ENCODE measurements at places on chromosomes 11 and 22.

GRCh38 chr11:114109206-114110090 lies 49.9 kb downstream of the ZBTB16 start:
- no peak for DNase-seq

DNA sequence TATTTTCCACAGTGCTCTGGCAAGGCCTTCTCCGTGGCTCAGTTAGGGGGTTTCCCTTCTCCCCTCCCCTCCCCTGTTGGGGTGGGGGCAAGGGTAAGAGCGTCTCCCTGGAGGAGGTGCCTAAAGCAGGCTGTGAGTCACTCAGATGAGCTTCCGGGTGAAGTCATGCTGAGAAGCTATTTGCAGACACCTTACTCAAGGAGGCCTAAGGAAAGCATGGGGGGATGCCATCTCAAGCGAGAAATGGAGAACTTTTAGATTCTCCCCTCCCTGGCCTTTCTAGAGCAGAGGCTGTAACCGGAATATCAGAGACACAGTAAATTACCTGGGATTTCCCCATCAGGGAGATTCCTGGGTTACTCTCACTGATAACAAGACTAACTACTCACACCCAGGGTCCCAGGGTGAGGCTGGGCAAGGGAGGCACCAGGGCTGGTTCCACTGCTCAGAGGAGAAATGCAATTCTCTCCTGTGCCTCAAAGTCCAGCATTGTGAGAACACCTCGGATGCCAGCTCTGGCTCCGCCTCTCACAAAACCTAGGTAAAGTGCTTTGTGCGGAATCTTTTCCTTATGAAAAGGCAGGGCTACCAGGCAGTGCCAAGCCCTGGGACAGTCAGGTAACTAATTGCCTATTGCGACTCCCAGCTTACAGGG lies 123.6 kb downstream of the ABTB2 start:
- no peak for DNase-seq

DNA sequence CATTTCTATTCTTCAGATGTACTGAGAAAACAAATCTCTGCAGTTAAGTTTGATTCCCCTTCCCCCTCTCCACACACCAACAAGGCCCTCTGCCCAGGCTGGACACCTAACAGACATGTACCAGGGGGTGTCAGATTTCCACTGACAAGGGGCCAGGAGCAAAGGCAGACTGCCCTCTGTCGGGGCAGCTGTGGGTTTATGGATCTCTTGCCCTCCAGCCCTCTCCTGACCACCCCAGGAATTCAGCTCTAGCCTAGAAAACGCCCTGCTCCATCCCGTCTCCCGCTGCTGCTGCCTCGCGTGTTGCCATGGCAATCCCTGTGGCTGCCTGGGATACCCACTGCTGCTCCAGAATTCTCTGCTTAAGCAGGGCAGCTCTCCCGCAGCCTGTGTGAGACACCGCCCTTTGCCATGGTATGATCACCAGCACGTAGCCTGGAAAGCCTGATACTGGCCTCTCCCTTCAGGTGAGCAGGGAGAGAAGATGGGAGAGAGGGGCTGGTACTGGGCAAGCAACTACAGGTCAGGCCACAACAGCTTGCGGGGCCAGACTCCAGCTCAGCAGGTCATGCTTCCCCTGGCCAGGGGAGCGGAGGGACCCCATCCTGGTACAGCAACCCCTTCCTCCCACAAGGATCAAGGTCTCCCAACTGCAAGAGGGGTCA lies 41.6 kb downstream of the BUD13 start:
- DNase-seq: peak; percentile 9

- no peak for DNase-seq
Measured at GRCh38 chr11:46472662-46472994, 81.1 kb upstream of the CHRM4 start.

GRCh38 chr11:9139628-9140357 lies 48.4 kb upstream of the SCUBE2 start:
- no peak for DNase-seq

DNA sequence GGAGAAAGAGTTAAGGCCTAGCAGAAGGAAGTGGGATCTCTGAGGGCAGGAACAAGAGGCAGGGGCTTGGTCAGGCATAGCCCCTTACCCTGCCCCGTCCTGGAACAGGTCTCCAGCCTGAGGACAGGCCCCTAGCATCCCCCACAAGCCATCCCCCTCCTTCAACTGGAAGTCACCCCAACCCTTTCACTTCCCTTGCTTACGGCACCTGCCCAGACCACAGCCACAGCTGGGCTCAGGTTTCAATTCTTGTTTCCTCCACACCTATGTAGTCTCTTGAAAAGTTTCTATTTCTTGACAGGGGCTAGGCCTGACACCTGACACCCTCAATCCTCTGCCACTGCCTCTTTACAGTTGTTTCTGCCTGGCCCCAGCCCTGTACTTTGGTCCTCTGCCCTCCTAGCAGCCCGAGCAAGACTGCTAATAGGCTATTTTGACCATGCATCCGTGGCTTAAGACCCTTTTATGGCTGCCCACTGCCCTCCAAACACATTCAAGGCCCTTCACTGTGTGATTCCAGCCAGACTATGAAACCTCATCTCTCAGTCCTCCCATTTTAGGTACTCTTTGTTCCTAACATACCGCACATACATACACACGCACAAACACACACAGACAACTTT lies 10.9 kb upstream of the FCHSD2 start:
- DNase-seq: no peak

DNA sequence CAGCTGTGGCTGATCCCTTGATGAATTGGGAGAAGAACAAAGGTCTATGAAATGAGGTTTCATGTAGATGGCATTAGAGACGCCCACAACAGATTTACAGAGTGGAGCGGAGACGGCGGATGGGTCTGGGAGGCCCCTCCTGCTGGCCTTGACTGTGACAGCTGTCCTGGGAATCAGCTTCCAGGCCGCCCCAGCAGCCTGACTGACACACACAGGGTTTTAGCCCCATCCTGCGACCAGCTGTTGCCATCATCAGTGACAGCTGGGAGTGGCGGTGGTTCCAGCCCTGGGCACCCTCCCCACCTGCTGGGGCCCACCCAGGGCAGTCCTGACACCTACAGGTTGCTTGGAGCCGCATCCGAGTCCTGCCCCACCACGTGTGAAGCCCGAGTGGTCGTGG lies 64.0 kb upstream of the PPP6R3 start:
- DNase-seq: no peak

DNA sequence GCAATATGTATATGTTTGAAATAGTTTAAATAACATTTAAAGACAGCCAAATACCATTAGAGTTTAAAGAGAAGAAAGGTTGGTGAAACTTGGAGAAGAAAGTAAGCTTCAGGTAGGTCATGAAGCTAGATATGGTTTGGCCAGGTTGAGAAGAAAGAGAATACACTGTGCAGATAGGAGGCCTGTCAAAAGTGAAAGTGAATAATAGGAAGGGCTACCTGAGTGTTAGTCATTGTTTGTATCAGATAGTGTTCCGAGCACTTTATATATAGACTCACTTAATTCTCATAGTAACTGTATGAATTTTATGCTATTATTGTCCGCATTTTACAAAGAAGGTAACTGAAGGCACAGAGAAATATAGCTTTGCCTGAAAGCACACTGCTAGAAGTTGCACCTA lies 56.9 kb downstream of the USP47 start:
- DNase-seq: no peak

GRCh38 chr11:75858613-75859012 lies 43.6 kb downstream of the UVRAG start:
- peak; percentile 22 for DNase-seq

GRCh38 chr22:47151064-47151463 lies 388.6 kb downstream of the TBC1D22A start:
- DNase-seq: no peak

GRCh38 chr11:44143987-44144909 lies 48.8 kb downstream of the EXT2 start:
- DNase-seq: no peak

GRCh38 chr11:126308271-126308671 lies 4.4 kb downstream of the DCPS start:
- no peak for DNase-seq

GRCh38 chr11:35082321-35083180 lies 56.4 kb upstream of the CD44 start:
- peak; percentile 47 for DNase-seq

DNA sequence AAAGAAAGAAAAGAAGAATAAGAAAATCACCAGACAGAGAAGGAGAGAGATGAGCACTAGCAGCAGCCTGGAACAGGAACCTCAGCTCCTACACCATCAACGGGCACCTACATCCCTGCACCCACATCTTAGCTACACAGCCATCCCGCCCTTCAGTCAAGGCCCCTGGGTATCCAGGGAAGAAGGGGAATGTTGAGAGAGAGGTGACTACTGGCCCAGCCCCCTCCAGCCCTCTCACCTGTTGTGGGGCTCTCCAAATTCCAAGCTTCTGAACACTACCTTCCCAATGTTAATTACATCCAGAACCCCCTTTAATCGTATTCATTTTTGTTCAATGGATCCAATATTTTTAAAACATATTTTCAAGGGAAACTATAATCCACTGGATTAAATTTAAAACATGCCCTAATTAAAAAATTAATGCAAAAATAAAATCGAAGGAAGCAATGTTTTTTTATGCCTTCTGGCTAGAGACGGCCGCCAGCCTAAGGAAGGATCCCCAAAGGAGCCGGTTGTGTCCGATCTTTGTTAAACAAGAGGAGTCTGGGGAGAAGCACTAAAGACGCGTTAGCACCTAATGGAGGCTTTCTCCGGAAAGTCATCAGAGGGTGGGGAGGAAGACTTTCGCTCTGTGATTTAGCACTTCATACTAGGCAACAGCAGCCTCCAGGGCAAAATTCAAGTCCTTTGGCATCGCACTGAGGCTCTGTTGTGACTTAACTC lies 9.5 kb downstream of the TPST2 start:
- DNase-seq: no peak

GRCh38 chr11:79006854-79007253 lies 432.2 kb upstream of the NARS2 start:
- no peak for DNase-seq

GRCh38 chr11:122627745-122628144 lies 27.8 kb upstream of the UBASH3B start:
- no peak for DNase-seq

DNA sequence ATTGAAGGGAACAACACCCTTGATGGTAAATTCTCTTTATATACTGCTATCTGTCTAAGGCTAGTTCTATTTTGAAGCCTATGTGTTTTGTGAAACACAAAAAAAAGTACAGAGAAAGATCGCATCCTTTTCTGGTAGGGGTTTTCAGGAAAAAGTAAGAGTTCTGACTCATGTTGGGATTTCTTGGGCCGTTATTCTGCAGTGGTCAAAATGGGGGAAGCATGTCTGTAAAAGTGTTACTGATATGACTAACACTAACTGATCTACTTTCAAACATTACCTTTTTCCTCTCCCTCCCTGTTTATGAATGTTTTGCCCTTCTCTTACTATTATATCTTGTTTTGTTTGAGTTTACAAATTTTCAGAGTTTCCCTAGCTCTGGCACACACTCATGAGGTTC lies 53.9 kb downstream of the CTNND1 start:
- no peak for DNase-seq

GRCh38 chr22:45911601-45912271 lies 65.2 kb downstream of the WNT7B start:
- DNase-seq: no peak

- no peak for DNase-seq
Measured at GRCh38 chr11:46271875-46272815, 5.3 kb upstream of the CREB3L1 start.

GRCh38 chr11:6320411-6321155 lies at the start of gene CAVIN3:
Gene CAVIN3, minus strand, starts transcription at chr11:6320501. Its CDS starts 25 bp downstream, at chr11:6320476.
- DNase-seq: peak; percentile 78

Data from fibroblast of the conjunctiva (primary cell).